ENCODE measurements at places on chromosomes 7 and 10. TPM values are rescaled to one million over a fixed set of nuclear protein-coding genes. Genes with fewer than 3 reads are reported as not detected.

GRCh38 chr10:34908481-34908880, 93.4 kb upstream of the PARD3 start:
- no peak for DNase-seq

GRCh38 chr10:45373003-45373575, 927 bp upstream of the ALOX5 start:
- DNase-seq: no peak

DNA sequence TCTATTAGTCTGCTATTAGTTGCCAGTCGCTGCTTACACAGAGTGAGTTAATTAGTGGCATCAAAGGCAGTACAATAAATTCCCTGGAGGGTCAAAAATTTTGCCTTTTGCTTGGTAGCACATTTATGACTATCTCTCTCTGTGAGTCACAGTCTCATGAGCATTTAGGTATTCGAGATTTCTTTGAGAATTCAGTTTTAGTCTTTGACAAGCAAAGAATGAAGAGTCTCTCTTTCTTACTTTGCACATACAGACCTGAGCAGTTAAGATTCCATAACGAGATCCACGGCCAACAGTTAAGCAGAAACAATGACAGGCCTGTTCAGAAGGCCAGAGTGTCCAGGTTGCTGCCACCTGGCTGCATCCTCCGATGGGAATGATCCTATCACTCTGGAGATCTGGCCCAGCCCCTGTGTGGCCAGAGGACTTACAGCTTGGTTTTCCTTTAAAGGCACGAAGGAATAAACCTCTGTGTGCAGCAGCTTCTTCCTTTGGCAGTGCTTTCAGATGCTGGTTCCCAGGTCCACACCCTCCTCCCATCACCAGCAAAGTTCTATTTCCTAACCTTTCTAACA, 80.6 kb downstream of the GLI3 start:
- DNase-seq: no peak

GRCh38 chr10:101691081-101691480, 3.9 kb downstream of the FBXW4 start:
- DNase-seq: no peak

DNA sequence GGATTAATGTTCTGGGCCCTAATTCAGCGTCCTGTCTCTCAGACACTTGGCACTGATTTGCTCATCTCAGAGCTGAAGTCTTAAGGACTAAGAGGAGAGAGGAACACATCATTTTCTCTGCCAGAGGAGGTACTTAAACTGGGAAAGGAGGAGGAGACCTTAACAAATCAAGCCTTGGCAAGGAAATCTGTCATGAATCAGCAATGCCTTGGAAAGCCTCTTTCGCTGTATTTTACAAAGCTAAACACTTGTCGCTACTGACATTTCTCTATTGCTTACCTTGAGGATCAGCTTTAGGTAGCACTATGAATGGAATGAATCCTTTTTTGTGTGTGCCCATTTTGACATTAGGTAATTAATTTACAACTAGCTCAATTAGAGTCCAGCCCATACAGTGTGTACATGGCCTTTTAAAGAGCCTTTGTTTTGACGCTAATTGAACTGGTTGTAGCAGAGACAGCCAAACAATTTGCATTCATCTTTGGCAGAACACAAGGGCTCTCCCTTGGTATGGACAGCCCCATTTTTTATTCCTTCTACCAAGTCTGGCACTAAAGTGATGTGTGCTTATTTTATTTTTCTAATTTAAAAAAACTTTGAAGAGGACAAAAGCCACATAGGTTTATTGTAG, 37.4 kb downstream of the AUTS2 start:
- no peak for DNase-seq

DNA sequence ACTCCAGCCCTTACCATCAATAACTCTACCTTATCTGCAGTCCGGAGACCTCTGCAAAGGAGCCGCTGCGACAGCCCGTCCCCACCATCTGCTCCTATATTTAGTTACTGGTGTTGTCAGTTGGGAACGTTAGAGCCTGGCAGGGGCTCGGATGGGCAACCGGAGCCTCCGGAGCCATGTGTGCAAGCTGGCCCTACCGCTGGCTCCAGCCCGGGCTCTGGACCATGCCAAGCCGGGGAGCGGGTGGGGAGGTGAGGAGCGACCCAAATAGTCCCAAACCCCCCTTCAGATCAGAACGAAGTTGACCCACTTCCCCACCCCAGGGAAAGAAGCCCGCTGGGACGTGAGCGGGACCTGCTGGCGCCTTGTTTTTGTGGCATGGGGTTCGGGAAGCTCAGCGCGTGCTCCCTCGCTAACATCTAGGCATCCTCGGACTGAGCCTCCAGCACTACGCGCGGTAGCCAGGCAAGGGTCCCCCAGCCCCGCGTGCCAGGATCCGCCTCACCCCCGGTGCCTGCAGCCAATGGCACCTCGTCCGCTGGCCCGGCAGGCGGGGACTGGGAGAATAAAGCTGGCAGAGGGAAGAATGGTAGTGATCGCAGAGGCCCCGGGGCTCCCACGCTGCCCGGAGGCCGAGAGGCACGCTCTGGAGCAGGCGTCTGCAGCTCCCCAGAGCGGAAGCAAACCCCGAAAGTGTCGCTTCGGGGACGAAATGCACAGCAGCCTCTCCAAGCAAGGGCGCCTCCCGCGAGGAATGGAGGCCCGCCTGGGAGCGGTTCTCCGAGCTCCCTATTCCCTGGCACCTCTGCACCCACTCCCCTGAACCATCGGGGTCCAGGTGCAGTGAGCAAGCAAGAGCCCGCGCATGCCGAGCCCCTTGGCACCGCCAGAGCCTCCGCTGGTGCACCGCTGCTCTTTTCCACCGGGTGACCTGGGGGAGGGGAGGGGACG, 679 bp downstream of the LRRC20 start:
- peak; percentile 52 for DNase-seq

- no peak for DNase-seq
Observed at GRCh38 chr7:42479816-42480633, 243.0 kb upstream of the GLI3 start.

- DNase-seq: peak; percentile 58
Observed at GRCh38 chr10:14072541-14072940, 258.2 kb downstream of the FRMD4A start.

GRCh38 chr10:77949167-77949566, 22.6 kb upstream of the DLG5 start:
- peak; percentile 36 for DNase-seq

DNA sequence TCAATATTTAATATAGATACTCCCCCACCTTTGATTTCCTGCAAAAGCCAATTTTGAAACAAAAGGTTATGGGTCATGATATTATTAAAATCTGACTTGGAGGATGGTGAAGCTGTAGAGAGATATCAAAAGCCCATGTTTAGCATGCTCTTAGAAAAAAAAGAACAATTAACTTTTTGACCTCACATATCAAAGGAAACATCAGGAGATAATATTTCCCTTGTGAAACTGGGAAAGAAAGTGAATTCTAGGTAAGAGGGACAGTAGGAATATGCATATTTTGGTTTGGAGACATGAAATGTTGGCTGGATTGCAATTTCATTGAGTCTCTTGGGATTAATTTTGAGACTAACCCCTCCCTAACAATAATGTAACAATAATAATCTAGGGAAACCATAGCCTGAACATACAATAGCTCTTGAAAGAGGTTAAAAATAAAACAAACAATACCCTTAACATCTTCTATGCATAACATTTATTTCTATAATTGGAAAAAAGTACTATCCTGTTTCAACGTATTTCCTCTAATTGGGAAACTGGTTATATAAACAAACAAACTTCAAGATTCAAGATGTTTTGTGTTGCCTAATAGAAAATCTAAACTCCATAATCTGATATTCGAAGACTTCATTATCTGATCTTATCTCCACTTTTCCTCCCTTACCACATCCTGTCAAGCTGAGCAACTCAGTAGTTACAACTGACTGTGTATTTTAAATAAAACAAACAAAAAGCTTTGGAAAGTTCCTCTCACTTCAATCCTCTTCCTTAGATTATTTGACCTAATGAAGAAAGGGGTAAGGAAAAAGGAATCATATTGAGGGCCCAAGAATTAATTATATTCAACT, 14.8 kb downstream of the TMEM26 start:
- DNase-seq: no peak

Gene NPSR1
- total RNA-seq: not detected

Gene SFTPA1
- not detected for total RNA-seq

Gene CD36
- 157 TPM for total RNA-seq

Gene PANK1
- total RNA-seq: 1.3 TPM
